ENCODE measurements at places on chromosomes 5 and 9.

DNA sequence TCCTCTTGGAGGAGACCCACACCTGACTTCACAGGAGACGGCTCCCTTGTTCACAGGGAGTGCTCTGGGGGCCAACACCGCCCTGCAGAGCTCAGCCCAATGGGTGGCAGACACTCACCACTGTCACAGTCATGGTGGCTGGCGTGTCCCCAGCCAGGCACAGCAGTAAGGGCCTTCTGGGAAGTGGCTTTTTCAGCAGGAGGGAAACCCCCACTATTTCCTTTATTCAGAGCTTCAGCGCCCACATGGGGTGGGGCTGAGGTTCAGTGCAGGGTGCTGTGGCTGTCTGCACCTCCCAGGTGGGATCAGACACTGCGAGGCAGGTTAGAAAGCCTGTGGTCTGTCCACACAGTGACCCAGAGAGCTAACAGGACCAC, 3.6 kb upstream of the SNAPC4 start:
- DNase-seq = peak; percentile 35

GRCh38 chr5:132687995-132688394, 14.2 kb downstream of the IL4 start:
- no peak for DNase-seq

- no peak for DNase-seq
Observed at GRCh38 chr5:38695021-38695958, 138.8 kb upstream of the LIFR start.

DNA sequence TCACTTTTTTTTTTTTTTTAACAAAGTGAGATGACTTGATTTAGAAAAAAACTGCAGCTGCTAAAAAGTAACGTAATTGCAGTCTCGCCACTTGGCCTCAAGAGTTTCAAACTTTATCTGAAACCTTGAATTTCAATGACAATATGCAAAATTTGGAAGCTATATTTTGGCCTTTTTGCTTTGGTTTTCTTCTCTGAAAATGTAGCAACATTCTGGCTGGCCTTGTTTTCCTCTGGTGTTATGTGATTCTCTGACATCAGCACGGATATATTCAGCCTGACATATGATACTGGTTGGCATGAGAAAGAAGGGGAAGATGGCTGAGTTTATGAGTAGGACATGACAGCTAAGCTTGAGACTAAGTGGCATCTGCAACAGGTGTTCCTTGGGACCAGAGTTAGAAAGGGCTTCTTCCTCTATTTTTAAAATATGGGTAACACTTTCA, 136.5 kb downstream of the MEF2C start:
- no peak for DNase-seq

DNA sequence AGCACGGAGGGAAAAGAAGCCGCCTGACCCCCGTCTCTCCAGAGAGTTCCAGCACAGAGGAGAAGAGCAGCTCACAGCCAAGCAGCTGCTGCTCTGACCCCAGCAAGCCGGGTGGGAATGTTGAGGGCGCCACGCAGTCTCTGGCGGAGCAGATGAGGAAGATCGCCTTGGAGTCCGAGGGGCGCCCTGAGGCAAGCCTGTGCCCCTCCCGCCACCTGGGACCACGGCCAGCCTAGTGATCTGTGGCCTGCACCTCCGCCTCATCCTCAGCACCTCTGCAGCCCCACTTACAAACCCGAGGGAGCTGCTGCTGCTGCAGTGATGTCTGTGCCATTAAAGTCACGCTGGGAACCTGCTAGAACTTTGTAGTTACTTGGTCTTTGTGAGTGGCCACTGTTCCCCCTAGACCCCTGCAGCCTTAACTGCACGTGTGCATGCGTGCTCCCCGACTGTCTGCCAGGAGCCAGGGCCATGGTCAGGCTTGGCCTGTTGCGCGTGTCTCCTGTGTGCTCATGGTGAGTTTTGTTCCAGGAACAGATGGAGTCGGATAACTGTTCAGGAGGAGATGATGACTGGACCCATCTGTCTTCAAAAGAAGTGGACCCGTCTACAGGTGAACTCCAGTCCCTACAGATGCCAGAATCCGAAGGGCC, 12.5 kb downstream of the SQSTM1 start:
- DNase-seq = no peak

- DNase-seq = no peak
Observed at GRCh38 chr9:107749787-107750444, 260.3 kb upstream of the KLF4 start.

GRCh38 chr5:40276426-40277102, 403.2 kb upstream of the PTGER4 start:
- DNase-seq = no peak

DNA sequence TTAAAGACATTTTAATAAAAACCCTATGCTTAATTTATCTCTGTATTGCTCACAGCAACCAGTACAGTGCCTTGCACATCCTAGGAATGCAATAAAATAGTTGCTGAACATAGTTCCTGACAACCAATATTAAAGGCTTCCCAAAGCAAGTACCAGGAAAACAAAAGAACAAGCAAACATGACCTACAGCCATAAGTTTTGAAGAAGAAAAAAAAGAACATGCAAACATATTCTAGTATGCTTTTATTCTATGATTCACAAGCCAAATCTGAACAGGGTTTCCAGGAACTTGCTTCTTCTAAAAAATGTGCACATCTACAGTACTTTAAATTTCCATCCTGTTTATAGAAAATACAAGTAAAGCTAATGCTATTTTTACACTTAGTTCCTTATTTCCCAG, 4.5 kb downstream of the CEMIP2 start:
- DNase-seq = no peak

DNA sequence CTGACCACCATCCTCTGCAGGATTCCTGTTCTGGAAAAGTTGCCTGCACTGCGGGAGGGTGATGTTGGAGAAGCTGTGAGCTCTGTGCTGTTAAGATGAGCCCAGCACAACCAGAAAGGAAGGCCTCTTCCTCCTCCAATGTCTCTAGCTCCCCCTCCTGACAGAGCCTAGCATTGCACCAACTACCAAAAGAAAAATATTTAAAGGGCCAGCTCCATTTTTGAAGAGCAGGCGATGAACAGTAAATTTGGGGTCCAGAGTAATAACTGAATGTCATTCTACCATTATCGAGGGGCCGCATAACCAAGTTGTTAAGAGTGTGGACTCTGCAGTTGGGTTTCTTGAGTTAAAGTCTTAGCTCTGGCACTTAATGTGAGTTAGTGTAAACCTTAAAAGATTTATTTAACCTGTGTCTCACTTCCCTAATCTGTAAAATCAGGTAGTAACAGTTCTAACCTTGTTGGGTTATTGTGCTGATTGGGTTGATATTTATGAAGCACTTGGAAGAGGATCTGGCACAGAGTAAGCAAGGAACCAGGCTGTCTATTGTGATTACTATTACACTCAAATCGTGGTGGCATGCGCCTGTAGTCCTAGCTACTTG, 3.9 kb downstream of the TEX53 start:
- peak; percentile 71 for DNase-seq

DNA sequence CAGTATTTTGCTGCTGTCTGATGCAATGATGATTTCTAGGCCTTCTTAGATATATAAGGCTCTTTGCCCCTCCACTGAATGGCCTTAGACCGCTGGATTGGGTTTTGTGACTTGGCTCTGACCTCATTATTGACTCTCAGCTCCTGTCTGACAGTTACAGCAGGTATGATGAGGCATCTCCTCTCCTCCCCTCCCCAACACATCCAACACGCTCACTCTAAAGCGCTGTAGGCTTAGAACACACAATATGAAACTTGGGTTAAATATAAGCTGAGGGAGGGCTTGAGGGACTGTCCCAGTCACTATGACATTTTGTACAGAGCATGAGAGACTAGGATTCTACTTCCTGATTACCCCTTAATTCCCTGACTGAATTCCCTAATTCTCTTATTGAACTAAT, 18.8 kb upstream of the CER1 start:
- no peak for DNase-seq

- no peak for DNase-seq
Observed at GRCh38 chr5:40680741-40681362, 1.1 kb downstream of the PTGER4 start.

DNA sequence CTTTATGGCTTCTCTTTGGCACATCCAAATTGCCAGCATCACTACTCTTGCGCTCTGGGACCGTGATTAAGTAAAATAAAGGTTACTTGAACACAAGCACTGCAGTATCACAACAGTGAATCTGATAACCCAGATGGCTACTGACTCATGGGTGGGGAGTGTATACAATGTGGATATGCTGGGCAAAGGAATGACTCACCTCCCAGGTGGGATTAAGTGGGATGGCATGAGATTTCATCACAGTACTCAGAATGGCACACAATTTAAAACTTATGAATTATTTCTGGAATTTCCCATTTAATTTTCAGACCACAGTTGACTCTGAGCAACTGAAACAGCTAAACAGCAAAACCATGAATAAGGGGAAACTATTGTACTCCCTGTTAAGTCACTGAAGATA, 4.3 kb downstream of the GFM2 start:
- no peak for DNase-seq

DNA sequence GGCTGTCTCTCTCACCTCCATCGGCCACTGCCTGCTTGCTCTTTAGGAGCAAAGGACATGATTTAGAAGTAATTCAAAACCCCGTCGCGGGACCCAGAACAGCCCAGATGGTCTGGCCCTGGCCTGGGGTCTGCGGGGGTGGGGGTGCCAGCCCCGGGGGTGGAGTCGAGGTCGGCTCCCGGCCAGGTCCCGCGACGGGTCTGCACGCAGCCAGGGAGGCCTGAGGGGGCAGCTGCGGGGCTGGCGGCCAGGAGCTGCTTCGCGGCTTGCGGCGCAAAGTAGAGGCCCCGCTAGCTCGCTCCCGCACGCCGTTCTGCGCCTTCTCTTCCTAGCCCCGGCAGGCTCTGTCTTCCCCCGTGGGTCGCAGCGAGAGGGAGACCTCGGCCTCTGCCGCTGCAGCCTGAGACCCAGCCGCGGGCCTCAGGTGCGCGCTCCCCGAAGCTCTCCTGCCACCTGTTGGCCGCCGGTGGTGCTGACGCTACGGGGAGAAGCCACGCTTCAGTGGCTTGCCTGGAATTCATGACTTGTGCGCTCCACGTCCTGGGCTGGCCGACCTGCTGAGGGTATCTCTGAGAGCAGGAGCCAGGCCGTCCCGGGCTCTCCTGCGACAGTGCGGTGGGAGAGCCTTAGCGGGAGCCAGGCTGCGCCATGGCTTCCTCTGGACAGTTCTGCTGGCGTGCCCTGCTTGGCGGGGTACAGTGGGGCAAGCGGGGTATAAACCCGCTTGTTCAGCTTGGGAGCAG, 157.2 kb upstream of the PITX1 start:
- peak; percentile 40 for DNase-seq

- DNase-seq = no peak
Observed at GRCh38 chr5:175325681-175326080, 118.3 kb downstream of the DRD1 start.

DNA sequence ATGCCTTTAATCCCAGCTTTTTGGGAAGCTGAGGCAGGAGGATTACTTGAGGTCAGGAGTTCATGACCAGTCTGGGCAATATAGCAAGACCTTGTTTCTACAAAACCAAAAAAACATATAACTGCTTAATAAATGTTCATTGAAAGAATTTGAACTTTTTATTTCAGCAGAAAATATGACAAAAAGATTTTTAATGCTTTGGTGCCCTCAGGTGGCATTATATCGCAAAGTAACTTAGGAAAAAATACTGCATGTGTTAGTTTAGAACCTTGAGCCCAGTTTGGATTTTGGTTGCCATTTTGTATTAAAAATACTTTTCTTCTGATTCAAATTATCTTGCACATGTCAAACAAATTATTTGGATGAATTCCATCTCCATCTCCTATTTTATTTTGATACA, 103.2 kb downstream of the GPBP1 start:
- DNase-seq = no peak

- no peak for DNase-seq
Observed at GRCh38 chr9:27633764-27634163, 60.5 kb upstream of the C9orf72 start.

DNA sequence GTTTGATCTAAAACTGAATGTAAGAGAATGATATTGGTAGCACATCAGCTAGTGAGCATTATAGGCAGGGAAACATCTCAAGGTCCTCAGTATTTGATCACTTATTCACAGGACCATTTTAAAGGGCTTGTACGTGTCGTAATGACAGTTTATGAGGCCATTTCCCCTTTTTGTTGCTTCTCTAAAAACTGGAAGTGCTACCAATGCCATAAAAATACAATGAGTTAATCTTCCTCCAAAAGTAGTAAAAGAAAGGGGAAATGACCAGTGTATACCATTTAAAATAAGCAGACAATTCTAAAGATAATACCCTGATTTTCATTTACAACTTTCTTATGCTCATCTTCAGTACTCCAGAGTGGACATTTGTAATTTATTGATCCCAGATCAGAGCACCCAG, 285.8 kb upstream of the PCSK5 start:
- DNase-seq = no peak

- DNase-seq = no peak
Observed at GRCh38 chr9:112020680-112021596, 124.3 kb downstream of the UGCG start.

DNA sequence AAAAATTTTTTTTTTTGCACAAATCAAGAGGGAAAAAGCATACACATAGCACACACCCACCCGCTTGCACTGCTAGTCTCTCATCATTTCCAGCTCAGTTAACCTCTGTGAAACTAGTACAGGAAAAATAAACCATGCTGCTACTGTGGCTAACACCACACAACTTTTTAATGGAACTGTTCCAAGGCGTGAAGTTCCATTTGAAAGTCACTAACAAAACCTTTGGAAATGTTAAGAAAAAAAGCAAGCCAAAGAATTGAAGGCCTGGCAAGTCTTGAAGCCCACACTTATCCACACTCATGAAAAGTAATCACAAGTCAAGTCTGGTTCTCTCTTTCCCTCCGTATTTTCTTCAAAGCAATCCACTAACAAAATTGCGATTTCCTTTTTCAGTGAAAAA, 116.3 kb downstream of the FANCC start:
- no peak for DNase-seq

- peak; percentile 86 for DNase-seq
Observed at GRCh38 chr9:92716557-92716956, 46.6 kb upstream of the IPPK start.
